Thoracic aorta (tissue), 2 donors: ENCODE measurements at places on chromosomes 12 and 14.

- no peak for DNase-seq
These were observed 86.1 kb upstream of the DYNC1H1 start for GRCh38 chr14:101878211-101878821.

GRCh38 chr12:109855377-109855776 lies 22.2 kb upstream of the TRPV4 start:
- no peak for DNase-seq

DNA sequence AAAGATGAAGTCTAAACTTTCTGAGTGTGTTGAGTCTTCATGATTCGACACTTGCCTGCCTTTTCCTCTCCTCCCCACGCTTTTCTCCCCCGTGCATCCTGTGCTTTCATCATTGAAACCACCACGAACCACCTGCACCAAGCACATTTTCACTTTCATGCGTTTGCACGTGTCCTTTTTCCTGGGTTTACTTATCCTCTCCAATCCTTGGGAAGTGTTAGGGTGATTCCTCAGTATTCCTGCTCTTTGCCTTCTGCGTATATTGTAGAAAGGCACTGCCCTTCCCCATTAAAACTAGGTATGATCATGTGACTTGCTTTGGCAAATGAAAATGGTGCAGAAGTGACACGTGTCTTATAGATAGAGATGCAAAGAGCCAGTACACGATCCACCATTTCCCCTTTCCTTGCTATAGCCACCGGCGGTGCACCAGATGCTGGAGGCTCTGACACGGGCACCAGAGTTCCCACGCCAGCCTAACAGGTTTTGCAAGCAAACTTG lies 106.6 kb downstream of the BRMS1L start:
- DNase-seq: no peak

DNA sequence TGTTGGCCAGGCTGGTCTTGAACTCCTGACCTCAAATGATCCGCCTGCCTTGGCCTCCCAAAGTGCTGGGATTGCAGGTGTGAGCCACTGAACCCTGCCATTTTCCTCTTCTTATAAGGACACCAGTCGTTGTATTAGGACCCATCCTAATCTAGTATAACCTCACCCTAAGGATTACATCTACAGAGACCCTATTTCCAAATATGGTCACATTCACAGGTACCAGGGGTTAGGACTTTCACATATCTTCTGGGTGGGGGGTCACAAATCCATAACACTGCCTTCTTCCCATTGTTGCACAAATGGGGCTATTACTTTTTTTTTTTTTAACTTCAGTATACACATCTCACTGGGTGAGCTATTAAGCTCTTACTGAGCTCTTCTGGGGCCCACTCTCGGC lies 38.6 kb downstream of the ARF6 start:
- DNase-seq: no peak

DNA sequence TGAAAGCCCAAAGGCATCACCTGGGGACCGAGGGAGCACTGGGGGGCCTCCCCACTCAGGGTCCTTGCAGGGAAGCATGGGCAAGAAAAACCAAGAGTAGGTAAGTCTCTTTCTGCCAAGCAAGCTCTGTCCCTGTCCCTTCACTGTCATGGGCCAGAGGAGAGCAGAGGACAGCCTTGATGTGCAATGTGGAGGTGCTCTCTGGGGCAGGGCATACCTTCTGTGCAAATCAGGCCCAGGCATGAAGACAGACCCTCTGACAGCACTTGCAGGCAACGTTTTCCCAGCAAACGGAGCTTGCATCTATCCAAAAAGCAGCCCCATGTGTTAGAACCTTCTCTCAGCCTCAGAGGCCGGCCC lies 192.5 kb upstream of the PWP1 start:
- DNase-seq: no peak

DNA sequence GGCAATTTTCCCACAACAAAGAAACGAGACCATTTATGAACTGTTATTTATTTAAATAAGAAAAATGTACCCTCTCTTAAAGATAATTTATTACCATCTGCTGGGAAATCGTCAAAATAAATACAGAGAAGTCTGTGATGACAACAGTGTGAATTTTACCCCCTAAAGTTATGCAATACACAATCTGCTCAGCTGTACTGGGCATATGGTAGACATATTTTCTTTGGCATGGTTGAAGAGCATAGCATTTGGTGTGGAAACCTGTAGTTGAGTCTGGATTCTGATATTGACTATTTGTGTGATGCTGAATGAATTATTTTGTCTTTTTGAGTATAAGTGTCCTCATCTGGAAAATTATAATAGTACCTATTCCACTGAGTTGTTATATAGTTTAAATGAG lies 60.0 kb downstream of the CFAP54 start:
- DNase-seq: no peak

DNA sequence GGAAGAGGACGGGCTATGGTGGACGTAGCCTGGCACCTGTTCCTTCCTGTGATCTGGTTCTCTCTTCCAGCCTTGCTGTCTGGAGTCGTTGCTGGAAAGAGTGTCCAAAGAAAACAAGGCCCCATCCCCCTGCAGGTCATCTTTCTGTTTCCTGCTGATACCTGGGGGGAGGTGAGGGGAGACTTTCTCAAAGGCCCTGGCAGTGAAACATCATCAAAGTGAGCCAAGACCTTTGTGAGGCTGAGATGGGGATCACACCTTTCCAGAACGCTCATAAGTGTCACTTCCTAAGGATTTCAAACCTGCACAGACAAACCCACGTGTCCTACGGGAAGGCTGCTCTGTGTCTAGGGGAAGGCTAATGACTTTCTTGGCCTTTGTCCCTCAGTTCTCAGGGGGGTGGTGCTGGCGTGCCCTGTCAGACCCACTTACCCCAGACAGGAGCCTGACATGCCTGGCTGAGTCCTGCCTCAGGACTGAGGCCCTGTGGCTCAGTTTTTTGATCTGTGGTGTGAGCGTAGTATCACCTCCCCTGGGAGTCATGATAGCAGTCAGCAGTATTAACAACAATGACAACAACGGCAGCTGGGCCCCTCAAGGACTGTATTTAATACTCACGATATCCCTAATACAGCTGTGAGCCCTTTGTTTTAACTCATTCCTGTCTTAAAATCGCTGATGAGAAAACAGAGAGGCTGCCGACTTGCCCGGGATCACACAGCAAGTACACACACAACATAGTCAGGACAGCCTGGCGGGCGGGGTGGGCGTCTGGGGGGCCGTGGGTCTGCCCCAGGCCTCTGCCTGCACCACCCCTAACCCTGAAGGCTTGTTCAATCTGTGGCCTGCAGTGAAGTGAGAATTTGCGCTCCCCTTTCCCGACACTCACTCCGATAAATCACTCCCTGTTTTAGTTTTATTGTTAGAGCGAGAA lies 235.2 kb downstream of the SLC41A2 start:
- no peak for DNase-seq

- DNase-seq: no peak
These were observed 28.8 kb downstream of the HOXC4 start for GRCh38 chr12:54082397-54082892.

- DNase-seq: no peak
These were observed 54.5 kb upstream of the HECTD1 start for GRCh38 chr14:31261859-31262731.

- no peak for DNase-seq
These were observed 12.1 kb upstream of the LUM start for GRCh38 chr12:91123236-91123916.

DNA sequence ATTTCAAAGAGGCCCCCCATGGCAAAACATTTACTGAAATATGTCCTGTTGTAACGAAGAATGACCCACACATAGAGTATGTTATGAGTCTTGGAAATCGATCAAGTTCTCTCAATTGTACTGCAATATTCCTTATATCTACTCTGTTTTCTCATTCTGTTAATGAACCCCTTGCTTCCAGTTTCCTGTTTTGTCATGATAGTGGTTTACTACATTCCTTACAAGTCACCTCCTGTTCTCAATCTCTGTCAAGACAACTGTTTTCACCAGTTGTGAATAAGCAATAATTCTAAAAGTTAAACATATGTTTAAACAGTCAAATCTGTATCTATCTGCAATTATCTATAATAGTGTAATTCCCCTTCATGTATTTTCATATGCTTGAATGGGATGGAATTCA lies 16.4 kb upstream of the ARID2 start:
- DNase-seq: no peak

GRCh38 chr14:52349731-52350130 lies 35.6 kb downstream of the PTGER2 start:
- no peak for DNase-seq

DNA sequence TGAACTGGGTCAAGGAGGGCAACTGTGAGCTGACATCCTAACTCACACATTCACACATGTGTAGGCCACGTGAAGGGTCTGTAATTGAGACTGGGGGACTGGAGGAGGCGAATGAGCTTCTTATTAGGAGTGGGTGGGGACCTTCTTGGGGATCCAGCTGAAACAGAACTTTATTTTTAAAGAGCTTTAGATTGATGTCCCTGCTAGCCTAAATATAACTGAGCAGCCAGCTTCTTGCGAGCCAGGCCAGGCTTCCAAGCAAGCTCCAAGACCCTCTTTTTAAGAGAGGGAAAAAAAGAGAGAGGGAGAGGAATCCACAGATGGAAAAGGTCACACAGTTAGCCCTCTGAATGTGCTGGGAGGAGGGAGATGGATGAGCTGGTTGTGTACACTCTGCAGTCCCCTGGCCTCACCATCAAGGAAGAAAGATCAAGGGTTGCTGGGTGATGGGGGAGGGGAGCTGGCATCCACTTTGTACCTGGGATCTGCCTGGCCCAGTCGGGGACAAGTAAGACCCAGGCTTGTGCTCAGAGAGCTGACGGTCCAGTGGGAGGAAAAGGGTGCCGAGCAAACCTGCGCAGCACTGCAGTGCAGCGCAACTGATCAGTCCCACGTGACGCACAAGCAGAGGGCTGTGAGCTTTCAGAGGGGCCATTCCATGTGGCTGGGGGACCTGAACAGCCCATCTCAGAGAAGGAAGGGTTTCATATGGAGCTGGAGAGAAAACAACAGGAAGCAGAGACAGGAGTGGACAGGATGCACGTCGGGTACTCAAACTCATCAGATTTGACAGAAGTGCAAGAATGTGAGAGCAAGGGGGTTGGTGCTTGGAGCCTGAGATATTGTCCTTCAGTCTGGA lies 154.5 kb downstream of the ZFP36L1 start:
- no peak for DNase-seq

GRCh38 chr14:89160437-89160836 lies 256.6 kb downstream of the FOXN3 start:
- no peak for DNase-seq

DNA sequence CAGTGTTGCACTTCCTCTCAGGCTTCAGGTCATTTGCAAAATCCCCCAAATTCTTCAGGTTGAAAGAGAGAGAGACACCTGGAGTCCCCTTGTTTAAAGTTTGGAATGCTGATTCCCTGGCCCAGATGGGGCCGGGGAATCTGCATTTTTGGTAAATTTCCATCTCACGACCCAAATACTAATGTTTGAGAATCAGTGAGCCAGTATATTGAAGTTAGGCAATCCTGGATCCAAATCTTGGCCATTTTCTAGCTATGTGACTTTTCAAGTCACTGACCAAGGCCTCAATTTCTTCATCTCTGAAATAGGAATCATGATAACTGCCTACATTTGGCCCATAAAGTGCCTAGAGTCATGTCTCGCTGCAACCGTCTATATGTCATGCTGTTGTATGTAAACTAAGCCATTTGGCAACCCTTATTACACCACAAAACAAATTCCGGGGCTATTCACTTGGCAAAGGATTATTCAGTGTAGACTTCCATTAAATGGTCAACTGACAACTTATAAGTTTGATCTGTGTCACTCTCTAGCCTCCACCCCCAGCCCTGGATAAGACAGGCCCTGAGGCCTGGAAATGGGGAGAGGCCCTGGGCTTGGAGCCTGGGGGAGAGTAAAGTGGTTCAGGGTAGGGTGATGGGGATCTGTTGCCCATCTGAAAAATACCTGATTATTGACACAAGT lies 3.7 kb upstream of the ZFP36L1 start:
- DNase-seq: no peak

DNA sequence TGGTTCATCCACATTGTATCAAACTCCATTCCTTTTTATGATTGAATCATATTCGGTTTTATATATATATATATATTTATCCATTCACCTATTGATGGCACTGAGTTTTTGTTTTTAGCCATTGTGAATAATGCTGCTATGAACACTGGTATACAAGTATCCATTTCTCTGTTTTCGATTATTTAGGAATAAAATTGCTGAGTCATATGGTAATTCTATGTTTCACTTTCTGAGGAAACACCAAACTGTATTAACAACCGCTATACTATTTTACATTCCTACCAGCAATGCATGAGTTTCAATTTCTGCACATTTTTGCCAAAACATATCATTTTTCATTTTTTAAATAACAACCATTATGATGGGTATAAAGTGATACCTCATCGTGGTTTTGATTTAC lies 104.7 kb downstream of the C12orf42 start:
- no peak for DNase-seq

GRCh38 chr12:120962532-120963020 lies 15.8 kb upstream of the HNF1A start:
- DNase-seq: no peak

DNA sequence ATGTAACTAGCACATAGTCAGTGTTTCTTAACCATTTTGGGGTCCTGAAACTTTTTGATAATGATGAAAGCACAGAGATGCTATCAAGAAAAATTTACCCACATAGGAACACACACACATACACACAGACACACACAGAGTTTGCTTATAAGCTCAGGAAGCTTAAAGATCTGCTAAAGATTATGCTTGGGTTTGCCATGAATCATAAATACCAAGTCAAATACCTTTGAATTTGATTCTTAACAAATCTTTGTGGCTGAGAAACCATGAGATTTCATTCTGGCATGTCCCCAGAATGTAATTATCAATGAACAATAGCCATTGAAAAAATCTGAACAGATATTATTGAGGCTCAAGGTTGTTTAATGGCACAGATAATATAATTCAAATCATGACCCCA lies 89.2 kb downstream of the NTS start:
- no peak for DNase-seq

DNA sequence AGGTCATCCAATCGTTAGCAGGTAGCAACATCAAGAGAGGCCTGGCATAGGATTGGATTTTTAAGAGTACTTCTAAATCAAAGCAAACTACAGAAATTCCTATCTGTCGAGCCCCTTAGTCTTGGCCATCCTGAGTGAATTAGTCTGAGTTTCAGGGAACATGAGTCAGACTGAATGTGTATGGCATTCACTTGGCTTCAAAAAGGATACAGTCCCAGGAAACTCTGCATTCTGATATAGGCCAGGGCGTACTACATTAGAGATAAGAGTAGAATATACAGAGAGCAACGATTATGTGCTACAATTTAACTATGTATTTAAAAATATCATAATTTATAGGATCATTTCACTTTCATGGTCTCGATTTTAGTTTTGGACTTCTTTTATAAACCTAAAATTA lies 242.2 kb downstream of the SOX5 start:
- no peak for DNase-seq
